ENCODE measurements at places on chromosomes 7 and 10. TPM values are rescaled to one million over a fixed set of nuclear protein-coding genes. Genes with fewer than 3 reads are reported as not detected.

- H3K4me3 ChIP-seq: no peak overlapping the region
- H3K36me3 ChIP-seq: peaks cover 28% of the 10 kb centered on the region
- no peak overlapping the region for H3K27ac ChIP-seq
- no peaks in the 10 kb centered on the region for H3K27me3 ChIP-seq
These were observed 7.3 kb upstream of the TAF3 start for GRCh38 chr10:7811000-7811399.

Gene NYAP1
- total RNA-seq: 1.1 TPM

Gene MYPN
- not detected for total RNA-seq

Gene DNTT
- not detected for total RNA-seq

GRCh38 chr10:70901276-70901878 is 13.0 kb upstream of the PCBD1 start:
- H3K36me3 ChIP-seq: no peaks in the 10 kb centered on the region
- H3K4me1 ChIP-seq: no peaks in the 10 kb centered on the region
- no peak overlapping the region for H3K27ac ChIP-seq
- no peak for DNase-seq

DNA sequence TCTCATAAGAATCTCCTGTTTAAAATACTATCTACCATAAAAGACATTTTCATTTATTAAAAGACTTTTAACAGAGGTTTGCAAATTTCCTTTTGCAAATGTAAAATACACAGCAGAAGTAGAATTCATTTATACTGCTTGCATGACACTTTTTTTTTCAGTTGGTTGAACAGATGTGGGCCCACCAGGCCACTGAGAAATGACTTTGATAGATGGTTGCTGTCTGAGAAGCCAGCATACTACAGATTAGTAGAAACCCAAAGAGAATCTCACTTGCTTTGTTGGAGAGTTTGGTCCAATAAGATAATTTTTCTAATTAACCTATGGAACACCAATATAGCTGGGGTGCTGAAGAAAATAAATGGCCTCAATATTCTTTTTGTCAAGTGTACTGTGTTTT is 66.3 kb downstream of the PHF14 start:
- no peak for DNase-seq
- peaks cover 32% of the 10 kb centered on the region for H3K36me3 ChIP-seq
- H3K27ac ChIP-seq: no peak overlapping the region
- H3K4me3 ChIP-seq: no peak overlapping the region
- H3K27me3 ChIP-seq: no peaks in the 10 kb centered on the region
- H3K4me1 ChIP-seq: no peaks in the 10 kb centered on the region

DNA sequence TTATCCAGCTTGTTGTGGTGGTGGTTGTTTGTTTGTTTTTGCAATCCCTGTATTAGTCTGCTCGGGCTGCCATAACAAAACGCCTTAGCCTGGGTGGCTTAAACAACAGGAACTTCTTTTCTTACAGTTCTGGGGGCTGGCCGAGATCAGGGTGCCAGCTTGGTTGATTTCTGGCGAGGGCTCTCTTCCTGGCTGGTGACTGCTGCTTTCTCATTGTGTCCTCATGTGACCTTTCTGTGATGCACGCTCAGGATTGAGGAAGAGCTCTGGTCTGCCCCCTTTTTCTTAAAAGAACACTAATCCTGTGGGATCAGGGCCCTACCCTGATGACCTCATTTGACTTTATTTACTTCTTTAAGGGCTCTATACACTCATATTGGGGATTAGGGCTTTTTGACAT is 107.1 kb upstream of the NRP1 start:
- no peak for DNase-seq
- no peak overlapping the region for H3K4me3 ChIP-seq
- H3K36me3 ChIP-seq: no peaks in the 10 kb centered on the region
- no peaks in the 10 kb centered on the region for H3K27me3 ChIP-seq
- no peak overlapping the region for H3K27ac ChIP-seq
